Activated CD4-positive, alpha-beta T cell treated with anti-CD3 and anti-CD28 coated beads, Interleukin-2, amount 10 ng/mL, durations not matched to agents 7 days and 5 days (primary cell): ENCODE measurements at places on chromosomes 11 and 22. TPM values are rescaled to one million over a fixed set of nuclear protein-coding genes. Genes with fewer than 3 reads are reported as not detected.

DNA sequence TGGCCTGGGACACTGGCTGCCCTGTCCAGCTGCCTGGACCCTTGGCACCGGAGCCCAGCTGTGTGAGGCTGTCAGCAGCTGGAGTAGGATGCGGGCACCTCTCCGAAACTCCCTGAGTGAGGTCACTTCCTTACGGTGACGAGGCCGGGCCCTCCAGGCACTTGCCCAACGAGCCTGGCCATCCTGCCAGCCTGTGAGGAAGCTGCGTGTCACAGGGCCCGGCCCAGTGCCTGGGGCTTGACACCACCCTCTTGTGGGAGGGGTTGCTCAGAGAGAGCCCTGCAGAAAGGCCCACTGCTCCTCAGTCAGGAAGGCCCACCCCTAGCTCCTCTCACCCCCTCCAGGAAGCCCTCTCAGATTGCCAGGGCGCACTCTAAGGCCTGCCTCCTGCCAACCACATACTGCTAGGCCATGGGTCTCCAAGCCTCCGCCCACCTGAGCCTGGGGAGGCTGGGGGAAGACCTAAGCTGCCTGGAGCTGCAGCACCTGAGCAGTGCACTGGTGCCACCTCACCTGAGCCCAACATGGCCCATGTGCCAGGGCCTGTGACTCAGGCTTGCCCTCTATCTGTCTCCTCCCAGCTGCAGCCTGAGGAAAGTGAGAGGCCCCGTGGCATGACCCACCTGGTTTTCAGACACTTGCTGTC, 4.3 kb upstream of the PHLDA2 start:
- peaks cover 14% of the 10 kb centered on the region for H3K36me3 ChIP-seq
- peak; percentile 64 for DNase-seq
- H3K27ac ChIP-seq: peak overlapping the region; percentile 19
- peaks cover 27% of the 10 kb centered on the region for H3K4me1 ChIP-seq
- H3K4me3 ChIP-seq: no peak overlapping the region

GRCh38 chr11:68564261-68564660, 103.7 kb downstream of the PPP6R3 start:
- no peaks in the 10 kb centered on the region for H3K27me3 ChIP-seq
- no peak for DNase-seq
- peaks cover 67% of the 10 kb centered on the region for H3K36me3 ChIP-seq
- H3K27ac ChIP-seq: no peak overlapping the region

MYEOV gene
- not detected for total RNA-seq

DNA sequence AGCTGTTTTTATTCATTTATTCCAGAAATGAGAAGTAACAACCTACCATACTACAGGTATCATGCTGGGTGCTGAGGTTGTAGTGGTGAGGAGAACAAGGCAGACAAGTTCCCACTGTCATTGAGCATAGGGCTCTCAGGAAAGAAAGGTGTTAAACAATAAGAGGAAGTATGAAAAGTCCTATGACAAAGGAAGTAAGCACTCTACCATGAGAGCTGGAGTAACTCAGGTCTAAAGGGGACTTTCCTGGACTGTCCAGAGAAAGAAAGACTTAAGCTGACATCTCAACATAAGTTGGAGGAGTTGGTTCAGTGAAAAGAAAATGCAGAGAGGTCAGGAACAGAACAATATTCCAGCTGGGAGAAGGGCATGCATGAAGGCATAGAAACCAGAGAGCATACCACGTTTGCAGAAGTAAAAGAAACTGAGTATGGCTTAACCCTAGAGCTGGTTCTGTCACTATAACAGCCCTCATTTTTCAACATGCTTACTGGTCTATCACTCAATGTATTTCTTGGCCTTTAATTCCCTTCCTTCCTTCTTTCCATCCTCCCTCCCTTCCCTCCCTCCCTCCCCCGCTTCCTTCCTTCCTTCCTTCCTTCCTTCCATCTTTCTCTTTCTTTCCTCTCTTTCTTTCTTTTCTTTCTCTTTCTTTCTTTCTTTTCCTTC, 137.8 kb upstream of the BDNF start:
- no peaks in the 10 kb centered on the region for H3K27me3 ChIP-seq
- no peak overlapping the region for H3K4me3 ChIP-seq
- H3K4me1 ChIP-seq: no peaks in the 10 kb centered on the region
- H3K36me3 ChIP-seq: no peaks in the 10 kb centered on the region
- H3K27ac ChIP-seq: no peak overlapping the region
- no peak for DNase-seq

DNA sequence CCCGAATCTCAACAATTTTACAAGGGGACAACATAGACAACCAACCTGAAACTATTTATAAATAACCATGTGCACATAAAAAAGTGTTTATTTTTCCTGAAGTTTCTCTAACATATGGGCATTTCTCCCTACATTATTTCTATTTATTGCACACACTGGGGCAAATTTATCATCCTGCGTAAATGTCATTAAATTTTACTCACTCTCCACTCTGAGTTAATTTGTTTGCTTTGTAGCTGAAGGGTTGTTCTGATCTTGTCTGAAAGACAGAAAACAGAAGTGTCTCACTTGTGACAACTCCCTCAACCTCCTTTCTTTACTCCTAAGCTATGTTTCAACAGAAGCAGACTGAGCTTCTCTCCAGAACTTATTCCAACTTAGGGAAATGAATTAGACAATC, 194.2 kb downstream of the HIPK3 start:
- no peaks in the 10 kb centered on the region for H3K27me3 ChIP-seq
- no peaks in the 10 kb centered on the region for H3K36me3 ChIP-seq
- no peaks in the 10 kb centered on the region for H3K4me1 ChIP-seq
- no peak for DNase-seq
- H3K27ac ChIP-seq: no peak overlapping the region
- no peak overlapping the region for H3K4me3 ChIP-seq

INS gene
- total RNA-seq: not detected

- H3K27me3 ChIP-seq: no peaks in the 10 kb centered on the region
- peaks cover 36% of the 10 kb centered on the region for H3K4me1 ChIP-seq
- peak; percentile 24 for DNase-seq
- H3K36me3 ChIP-seq: peaks cover 33% of the 10 kb centered on the region
- H3K4me3 ChIP-seq: peak overlapping the region; percentile 94
Observed at GRCh38 chr11:62830904-62831519, 839 bp downstream of the STX5 start.

- peak overlapping the region; percentile 89 for H3K27ac ChIP-seq
- H3K36me3 ChIP-seq: peaks cover 6% of the 10 kb centered on the region
- H3K4me3 ChIP-seq: peak overlapping the region; percentile 18
- H3K4me1 ChIP-seq: peaks cover 50% of the 10 kb centered on the region
- DNase-seq: peak; percentile 44
Observed at GRCh38 chr11:86138958-86139357, 70.1 kb upstream of the PICALM start.

GRCh38 chr11:119371778-119372182, 9.7 kb downstream of the USP2 start:
- no peaks in the 10 kb centered on the region for H3K36me3 ChIP-seq
- peaks cover 10% of the 10 kb centered on the region for H3K4me1 ChIP-seq
- H3K4me3 ChIP-seq: no peak overlapping the region
- H3K27me3 ChIP-seq: peaks cover 3% of the 10 kb centered on the region
- no peak for DNase-seq

DNA sequence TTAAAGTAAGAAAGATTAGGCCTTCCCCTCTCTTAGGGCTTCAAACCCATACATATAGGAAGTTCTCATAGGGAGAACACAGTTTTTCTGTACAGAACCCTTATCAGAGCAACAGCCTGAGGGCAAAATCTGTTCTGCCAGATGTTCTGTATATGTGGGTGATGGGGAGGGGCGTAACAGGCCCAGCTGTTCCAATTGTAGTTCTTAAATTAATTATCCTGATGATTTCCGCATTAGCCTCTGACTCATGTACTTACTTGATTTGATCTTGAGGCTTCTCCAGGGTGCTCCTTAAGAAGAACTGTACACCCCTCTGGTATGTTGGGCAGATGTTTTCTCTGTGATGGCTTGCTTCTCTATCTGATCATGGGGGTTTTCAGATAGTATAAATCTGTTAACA, 123.1 kb upstream of the C11orf87 start:
- H3K36me3 ChIP-seq: no peaks in the 10 kb centered on the region
- H3K4me3 ChIP-seq: no peak overlapping the region
- H3K27ac ChIP-seq: no peak overlapping the region

GRCh38 chr22:33002035-33002434, 56.1 kb downstream of the SYN3 start:
- no peak overlapping the region for H3K4me3 ChIP-seq
- H3K27me3 ChIP-seq: no peaks in the 10 kb centered on the region
- DNase-seq: no peak
- no peak overlapping the region for H3K27ac ChIP-seq
- no peaks in the 10 kb centered on the region for H3K36me3 ChIP-seq

IL18 gene
- total RNA-seq: 0.17 TPM

VSIG2 gene
- not detected for total RNA-seq

- H3K4me1 ChIP-seq: no peaks in the 10 kb centered on the region
- H3K27ac ChIP-seq: no peak overlapping the region
- no peaks in the 10 kb centered on the region for H3K36me3 ChIP-seq
- H3K4me3 ChIP-seq: no peak overlapping the region
- H3K27me3 ChIP-seq: peaks cover 2% of the 10 kb centered on the region
Observed at GRCh38 chr11:2791139-2791520, 91.3 kb upstream of the KCNQ1OT1 start.

GRK3 gene
- total RNA-seq: 23.4 TPM

EEF1G gene
- total RNA-seq: 1,470 TPM

- H3K27ac ChIP-seq: no peak overlapping the region
- H3K27me3 ChIP-seq: no peaks in the 10 kb centered on the region
- no peaks in the 10 kb centered on the region for H3K36me3 ChIP-seq
- DNase-seq: no peak
Observed at GRCh38 chr11:1160231-1161101, 2.7 kb downstream of the MUC5AC start.

GRCh38 chr11:123653827-123654565, 428 bp downstream of the SCN3B start:
- peaks cover 45% of the 10 kb centered on the region for H3K27me3 ChIP-seq
- H3K4me1 ChIP-seq: peaks cover 15% of the 10 kb centered on the region
- DNase-seq: peak; percentile 40
- H3K36me3 ChIP-seq: peaks cover 4% of the 10 kb centered on the region
- H3K27ac ChIP-seq: no peak overlapping the region
- peak overlapping the region; percentile 59 for H3K4me3 ChIP-seq

TMX2 gene
- 74.2 TPM for total RNA-seq

AIP gene
- total RNA-seq: 149 TPM

DBX1 gene
- not detected for total RNA-seq

DNA sequence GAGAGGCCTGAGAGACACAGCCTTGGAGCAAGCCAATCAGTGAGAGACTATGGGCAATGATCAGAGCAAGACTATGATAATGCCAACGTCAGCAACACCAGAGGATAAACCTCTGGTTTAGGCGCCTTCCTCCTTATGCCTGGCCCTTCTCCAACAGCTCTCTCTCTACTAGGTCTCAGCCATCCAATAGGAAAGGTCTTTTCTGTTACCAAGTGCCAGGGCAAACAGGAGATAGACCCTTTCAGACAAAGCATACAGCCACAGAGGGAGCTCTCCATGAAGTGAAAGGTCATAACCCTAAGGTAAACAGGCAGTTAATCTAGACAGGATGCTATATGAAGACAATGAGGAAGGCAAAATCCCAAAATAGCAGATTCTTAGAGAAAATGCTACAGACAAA, 9.5 kb downstream of the STK33 start:
- H3K27me3 ChIP-seq: peaks cover 25% of the 10 kb centered on the region
- H3K27ac ChIP-seq: no peak overlapping the region
- no peak for DNase-seq

OSBP gene
- total RNA-seq: 43.6 TPM

DNA sequence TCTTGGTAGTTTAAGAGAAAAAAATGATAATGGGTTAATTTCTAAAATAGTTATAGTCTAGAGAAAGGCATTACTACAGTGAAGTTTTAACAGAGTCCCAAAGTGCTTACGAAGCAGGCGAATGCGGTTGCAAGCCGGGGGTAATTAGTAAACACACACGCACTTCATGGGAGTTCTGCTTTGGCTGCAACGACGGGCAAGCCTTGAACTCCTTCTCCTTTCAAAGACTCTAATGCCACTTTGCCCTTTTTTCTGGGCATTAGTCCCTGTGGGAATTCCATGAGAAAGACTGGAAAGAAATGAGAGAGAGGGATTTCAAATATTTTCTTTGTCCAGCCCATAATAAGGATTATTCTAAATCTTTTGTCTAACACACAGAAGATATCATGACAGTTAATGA, 66.1 kb downstream of the TENM4 start:
- H3K27me3 ChIP-seq: no peaks in the 10 kb centered on the region
- no peak overlapping the region for H3K27ac ChIP-seq
- no peak overlapping the region for H3K4me3 ChIP-seq
- H3K4me1 ChIP-seq: no peaks in the 10 kb centered on the region
- no peak for DNase-seq

CD82 gene
- 128 TPM for total RNA-seq

GRCh38 chr22:25100948-25101347, 98.7 kb upstream of the CRYBB3 start:
- no peaks in the 10 kb centered on the region for H3K27me3 ChIP-seq
- no peak overlapping the region for H3K4me3 ChIP-seq
- peaks cover 3% of the 10 kb centered on the region for H3K36me3 ChIP-seq

- H3K36me3 ChIP-seq: no peaks in the 10 kb centered on the region
- no peaks in the 10 kb centered on the region for H3K4me1 ChIP-seq
- H3K4me3 ChIP-seq: no peak overlapping the region
- H3K27me3 ChIP-seq: peaks cover 4% of the 10 kb centered on the region
- DNase-seq: peak; percentile 1
Observed at GRCh38 chr11:116166573-116167465, 606.0 kb downstream of the BUD13 start.

GRCh38 chr11:69721745-69722144, 17.9 kb upstream of the FGF19 start:
- H3K4me1 ChIP-seq: no peaks in the 10 kb centered on the region
- no peaks in the 10 kb centered on the region for H3K36me3 ChIP-seq
- no peak for DNase-seq
- H3K27ac ChIP-seq: no peak overlapping the region
- peaks cover 51% of the 10 kb centered on the region for H3K27me3 ChIP-seq

- H3K4me3 ChIP-seq: no peak overlapping the region
- H3K4me1 ChIP-seq: no peaks in the 10 kb centered on the region
- H3K36me3 ChIP-seq: no peaks in the 10 kb centered on the region
- H3K27ac ChIP-seq: no peak overlapping the region
- no peaks in the 10 kb centered on the region for H3K27me3 ChIP-seq
Observed at GRCh38 chr11:23112987-23113886, 253.0 kb upstream of the CCDC179 start.

DNA sequence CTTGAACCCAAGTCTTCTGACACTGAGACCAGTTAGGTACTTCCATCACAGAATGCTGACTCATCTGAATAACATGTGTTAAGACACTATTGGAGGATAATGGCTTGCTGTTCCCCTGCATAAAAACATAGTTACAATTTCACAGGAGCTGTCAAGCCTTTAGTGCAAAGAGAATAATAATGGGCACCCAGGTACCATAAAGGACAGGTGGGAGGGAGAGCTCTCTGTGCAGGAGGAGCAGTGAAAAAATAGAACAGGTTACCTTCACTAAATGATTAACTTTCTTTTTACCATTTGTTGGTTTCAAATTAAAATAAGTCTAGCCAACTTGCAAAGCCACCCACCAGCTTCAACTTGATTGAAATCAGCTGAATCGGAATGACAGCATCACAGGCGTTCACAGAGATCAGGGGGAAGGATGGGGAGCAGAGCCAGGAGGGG, 173.2 kb downstream of the DSCAML1 start:
- no peaks in the 10 kb centered on the region for H3K36me3 ChIP-seq
- peaks cover 11% of the 10 kb centered on the region for H3K27me3 ChIP-seq
- H3K4me3 ChIP-seq: no peak overlapping the region
- H3K27ac ChIP-seq: no peak overlapping the region

- peaks cover 2% of the 10 kb centered on the region for H3K4me1 ChIP-seq
- DNase-seq: no peak
- no peaks in the 10 kb centered on the region for H3K27me3 ChIP-seq
- H3K36me3 ChIP-seq: no peaks in the 10 kb centered on the region
- H3K27ac ChIP-seq: peak overlapping the region; percentile 50
Observed at GRCh38 chr22:49951986-49952896, 8.3 kb upstream of the PIM3 start.

INSC gene
- 0.23 TPM for total RNA-seq
